ENCODE measurements at places on chromosomes 16 and 17.

DNA sequence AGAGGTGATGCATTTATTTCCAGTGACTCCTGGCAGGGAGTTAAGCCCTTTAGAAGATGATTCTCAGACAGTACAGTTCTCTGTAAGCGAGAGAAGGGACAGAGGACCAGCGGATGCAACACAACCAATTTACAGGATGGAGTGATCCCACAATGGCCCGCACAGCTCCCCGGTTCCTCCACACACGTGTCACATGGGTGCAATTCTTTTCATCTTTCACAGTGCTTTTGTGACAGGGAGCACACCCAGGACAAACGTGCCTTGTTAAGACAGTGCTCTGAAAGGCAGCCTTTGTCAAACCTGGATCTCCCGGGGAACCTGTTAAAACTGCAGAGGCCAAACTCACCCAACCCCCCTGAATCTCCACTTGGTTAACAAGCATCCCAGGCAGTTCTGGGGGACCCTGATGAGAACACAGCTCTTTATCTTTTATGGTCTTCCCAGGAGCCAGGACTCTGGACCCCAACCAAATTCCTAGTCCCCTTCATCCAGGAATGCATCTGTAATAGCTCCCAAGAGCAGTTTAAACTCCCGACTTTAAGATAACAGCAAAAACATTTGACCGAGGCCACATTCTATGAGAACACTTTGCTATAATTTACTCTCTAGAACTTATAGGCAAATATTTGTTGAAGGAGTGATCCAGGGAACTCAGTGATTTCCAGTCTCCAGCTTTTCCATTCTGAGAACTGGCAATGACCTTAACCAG, 134.9 kb upstream of the CDH5 start:
- no peak for DNase-seq

GRCh38 chr16:78218279-78218678, 118.8 kb downstream of the WWOX start:
- DNase-seq = no peak

GRCh38 chr17:71184716-71185115, 936.1 kb upstream of the SOX9 start:
- peak; percentile 51 for DNase-seq

GRCh38 chr16:27508476-27508875, 41.2 kb downstream of the GTF3C1 start:
- DNase-seq = no peak

GRCh38 chr17:4768298-4768697, 3.4 kb upstream of the TM4SF5 start:
- no peak for DNase-seq

- peak; percentile 93 for DNase-seq
Observed at GRCh38 chr16:53098526-53099317, 43.9 kb downstream of the CHD9 start.

DNA sequence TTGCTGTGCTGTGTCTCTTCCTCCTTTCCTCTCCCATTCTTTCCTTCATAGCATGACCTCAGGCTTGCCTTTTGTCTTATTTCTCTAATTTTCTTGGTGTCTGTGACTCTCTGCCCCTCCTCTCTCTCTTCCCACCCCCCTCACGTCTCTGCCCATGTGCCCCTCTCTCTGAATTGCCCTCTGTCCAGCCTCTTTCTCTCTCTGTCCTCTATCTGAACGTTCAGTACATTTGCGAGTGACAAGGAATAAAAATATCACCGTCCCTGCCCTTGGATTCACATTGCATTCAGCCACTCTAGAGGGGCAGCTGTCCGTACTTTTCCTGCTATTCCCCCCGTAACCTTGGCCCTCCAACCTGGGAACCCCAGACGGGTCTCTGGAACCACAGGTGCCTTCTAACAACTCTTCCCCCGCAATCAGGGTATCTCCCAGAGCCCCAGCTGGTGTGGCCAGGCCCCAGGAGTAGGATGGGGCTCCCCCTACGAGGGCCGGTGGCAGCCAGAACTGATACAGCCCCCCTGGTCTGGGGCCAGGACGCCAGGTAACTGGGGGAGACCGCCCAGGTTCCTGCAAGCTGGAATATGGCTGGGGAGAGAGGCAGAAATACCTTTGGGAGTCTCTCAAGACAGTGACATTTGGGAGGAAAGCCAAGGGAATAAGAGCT, 1.8 kb downstream of the KIF1C start:
- no peak for DNase-seq

DNA sequence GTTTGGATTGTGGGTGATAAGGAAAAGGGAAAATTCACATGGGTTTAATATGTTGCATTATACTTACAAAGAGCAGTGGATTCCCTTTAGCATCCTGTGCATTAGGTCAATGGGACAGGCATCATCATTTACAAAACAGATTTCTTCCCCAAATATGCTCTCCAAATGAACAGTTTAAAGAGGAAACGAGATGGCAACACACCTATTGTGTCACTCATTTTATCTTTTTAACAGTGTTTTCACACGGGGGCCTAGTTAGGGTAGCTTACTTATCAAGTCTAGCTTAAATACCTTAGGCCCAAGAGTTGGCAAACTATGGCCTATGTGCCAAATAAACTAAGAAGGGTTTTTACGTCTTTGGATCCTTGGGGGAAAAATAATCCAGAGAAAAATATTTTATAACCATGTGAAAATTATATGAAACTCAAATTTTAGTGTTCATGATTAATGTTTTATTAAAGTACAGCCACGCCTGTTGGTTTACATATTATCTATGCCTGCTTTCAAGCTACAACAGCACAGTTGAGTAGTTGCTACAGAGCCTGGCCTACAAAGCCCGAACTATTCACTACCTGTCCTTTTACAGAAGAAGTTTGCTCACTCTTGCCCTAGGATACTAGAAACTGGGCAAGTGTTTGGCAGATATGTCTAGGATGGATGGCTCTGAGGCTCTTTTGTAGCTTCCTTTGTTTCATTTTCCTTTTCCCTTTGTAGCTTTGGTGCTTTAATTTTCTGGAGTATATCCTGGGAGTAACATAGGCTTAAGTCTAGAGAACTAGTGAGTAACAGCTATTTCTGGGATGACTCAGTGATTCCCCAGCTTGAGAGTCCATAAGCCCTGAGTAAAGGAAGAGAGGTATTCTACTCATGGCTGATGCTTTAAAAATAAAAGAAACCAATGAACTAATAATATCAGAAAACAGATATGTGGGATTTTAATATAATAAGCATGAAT, 12.4 kb downstream of the NUP93 start:
- peak; percentile 88 for DNase-seq

DNA sequence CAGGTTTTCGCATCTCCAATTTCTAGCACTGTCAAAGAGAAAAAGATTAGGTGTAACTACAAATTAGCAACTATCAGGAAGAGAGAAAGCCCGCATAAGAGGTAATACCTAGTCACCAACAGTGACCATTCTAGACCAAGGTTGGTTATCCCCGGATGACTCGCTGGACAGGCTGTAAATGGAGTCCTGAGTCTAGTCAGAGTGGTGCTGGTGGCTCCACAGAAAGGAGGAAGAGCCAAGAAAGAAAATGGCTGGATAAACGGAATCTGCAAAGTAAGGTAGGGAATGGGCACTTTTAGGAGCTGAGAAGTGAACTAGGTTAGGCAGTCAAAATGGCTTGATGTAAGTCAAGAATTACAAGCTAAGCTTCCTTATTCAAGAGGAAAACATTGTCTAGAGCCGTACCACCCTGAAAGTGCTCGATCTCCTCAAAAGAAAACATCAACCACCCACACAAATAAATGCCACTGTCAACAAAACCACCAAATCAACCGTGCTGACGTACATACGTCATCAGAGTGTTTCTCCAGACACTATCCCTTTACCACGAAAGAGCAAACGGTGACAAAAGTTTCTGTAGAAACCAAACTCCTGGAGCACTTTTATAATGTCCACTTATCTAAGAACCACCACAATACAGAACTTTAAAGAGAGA, 2.2 kb downstream of the GSPT1 start:
- peak; percentile 31 for DNase-seq

- DNase-seq = no peak
Observed at GRCh38 chr17:79010304-79010646, 711 bp upstream of the CANT1 start.

DNA sequence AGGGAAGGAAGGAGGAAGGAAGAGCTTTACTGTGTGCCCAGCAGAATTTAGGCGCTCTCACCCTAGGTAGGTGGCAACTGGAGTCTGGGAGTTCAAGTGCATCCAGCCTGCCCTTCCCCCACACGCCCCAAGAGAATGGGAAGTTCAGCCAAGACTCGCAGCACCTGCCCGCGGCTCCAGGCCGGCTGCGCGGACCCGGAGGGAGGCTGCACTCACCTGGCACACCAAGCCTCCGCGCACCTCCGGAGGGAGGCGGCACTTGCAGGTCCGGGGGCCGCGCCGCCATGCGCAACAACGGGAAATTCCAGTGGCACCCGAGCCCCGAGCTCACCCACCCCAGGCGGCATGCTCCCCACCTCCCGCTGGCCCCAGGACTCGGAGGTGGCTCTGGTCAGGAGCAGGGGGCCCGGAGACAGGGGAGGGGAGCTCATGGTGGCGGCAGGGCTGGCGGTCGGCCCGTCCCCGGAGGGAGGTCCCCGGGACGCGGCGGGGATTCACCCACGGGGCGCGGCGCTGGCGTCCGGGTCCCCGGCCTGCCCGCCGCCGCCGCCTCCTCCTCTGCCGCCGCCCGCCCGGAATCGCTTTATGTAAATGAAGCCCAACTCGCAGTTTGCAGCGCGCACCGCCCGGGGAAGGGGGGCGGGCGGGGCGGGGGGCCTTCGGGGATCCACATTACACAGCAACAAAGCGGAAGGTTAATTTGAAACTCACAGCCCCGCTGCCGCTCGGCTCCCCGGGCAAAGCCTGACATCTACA, at the start of gene ZFHX3:
ZFHX3 (minus strand) TSS at position 593 of the 756 bp plus-strand sequence. CDS start 87,983 bp downstream, outside the sequence.
- DNase-seq = peak; percentile 65

DNA sequence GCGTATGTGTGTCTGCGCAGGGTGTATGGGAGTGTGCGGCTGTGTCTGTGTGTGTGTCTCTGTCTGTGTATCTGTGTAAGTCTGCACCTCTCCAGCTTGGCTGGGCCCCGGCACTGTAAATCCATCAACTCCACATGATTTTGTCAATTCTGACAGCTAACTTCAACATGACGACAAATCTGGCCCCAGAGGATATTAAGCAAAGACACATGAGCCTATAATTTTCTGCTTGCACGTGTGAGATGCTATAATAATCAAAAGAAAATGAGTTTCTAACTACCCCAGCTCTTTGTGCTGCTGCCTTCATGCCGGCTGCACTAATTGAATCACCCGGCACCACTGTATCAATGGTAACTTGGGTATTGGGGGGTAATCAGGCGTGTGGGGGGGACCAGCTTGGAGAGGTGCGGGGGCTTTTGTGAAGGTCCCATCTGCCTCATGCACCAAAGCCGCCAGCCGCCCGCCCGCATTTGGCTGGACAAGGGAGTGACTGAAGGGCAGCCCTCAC, 57.6 kb upstream of the LHX1 start:
- DNase-seq = no peak

DNA sequence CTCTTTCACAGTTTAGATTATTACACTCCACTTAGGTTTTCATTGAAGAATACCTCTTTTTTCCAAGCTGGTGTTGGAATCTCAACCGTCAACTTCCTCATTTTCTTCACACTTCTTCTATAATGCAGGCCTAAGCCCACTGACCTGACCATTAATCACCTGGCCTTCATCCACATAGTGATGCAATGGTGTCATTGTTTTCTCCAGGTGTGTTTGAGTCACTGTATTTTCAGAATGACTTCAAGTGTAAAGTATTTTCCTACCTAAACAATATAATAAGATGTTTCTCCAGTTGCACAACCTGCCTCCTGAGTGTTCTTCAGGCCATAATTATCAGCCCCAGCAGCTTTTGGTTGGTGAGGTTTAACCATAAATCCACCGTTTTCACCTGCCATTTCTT, 1675.1 kb downstream of the TP53TG3F start:
- DNase-seq = no peak

GRCh38 chr17:13885550-13885949, 183.8 kb upstream of the COX10 start:
- no peak for DNase-seq

DNA sequence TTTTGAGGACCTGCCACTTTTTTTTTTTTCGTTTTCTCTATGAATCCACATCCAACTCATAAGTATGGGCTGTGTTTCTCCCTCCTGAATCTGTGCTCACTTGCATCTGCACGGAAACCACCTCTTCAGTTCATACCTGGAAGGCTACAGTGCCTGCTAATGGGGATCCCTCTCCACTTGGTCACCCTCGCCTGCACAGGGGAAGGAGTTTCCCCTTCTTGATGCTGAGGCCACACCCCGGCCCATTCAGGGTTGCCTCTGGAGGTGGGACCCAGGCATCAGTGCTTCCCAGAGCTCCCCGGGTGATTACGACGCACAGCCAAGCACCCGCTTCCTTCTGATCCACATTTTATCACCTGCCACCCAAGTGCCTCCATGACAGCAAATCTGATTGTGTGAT, 85.9 kb upstream of the TBC1D3K start:
- DNase-seq = no peak

- no peak for DNase-seq
Observed at GRCh38 chr17:57203040-57203439, 53.3 kb upstream of the MSI2 start.

DNA sequence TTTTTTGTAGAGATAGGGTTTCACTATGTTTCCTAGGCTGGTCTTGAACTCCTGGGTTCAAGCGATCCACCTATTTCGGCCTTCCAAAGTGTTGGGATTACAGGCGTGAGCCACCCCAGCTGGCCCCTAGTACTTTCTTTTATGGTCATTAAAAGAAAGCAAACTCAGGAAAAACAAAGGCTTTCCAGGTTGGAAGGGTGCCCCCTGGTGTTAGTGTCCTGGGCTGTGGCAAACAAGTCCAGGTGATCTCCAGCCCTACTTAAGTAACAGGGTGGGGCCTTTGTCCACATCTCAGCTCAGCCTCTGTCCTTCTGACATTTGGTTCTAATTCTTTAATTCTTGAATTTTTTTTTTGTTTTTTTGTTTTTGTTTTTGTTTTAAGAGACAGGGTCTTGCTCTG, 6.9 kb downstream of the IGFBP4 start:
- DNase-seq = peak; percentile 29

- DNase-seq = no peak
Observed at GRCh38 chr16:84239909-84240308, at the start of gene KCNG4. KCNG4 (minus strand) TSS chr16:84240012; CDS start chr16:84237485, 2,527 bp downstream.

- DNase-seq = no peak
Observed at GRCh38 chr16:78489072-78489471, 389.6 kb downstream of the WWOX start.

DNA sequence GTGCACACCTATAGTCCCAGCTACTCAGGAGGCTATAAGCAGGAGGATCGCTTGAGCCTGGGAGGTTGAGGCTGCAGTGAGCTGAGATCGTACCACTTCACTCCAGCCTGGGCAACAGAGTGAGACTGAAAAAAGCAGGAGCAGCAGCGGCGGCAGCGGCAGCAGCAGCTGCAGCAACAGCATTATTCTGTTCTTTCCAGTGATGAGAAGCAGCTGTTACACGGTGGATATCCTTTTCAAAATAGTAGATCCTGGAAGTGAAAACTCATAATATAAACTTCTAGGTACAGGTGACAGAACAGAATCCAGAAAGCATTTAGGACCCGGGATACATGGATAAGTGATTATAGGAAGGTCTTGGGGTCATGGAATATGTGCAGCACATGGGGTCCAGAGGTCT, 17.8 kb upstream of the HNF1B start:
- DNase-seq = no peak
